ENCODE measurements at places on chromosomes 7 and 10.

DNA sequence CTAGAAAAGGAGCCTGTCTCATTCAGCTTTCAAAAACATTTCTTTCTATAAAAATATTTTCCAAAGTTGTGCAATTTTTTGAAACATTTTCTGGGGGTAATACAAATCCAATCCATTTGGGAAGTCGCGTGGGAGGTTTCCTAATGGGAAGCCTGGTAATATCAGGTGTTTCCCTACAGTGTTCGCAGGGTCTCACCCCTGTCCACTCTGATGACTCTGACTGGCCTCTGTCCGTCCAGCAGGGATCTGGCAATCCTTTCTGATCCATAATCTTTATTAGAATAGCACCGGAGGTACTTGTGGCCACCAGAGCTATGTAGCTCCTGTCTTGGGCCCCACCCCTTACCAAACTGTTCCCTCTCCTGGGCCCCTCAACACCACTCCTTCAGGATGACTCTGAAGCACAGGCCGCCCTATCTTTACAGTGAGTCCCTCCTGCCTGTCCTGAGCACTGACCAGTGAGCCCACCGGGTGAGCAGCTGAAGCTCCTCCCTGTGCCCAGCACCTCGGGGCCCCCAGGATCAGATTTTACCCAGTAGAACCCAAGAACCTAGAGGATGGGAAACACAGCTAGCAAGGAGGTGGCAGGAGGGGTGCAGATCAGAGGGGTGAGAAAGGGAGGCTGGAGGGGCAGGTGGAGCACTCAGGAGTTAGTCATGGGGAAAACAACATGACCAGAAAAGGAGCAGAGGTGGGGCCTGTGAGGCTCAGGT is 84.8 kb downstream of the PTPRE start:
- DNase-seq = no peak

- DNase-seq = peak; percentile 15
Observed at GRCh38 chr10:23343591-23344240, 881 bp downstream of the C10orf67 start.

GRCh38 chr10:3803295-3803926 is 18.4 kb upstream of the KLF6 start:
- DNase-seq = no peak

DNA sequence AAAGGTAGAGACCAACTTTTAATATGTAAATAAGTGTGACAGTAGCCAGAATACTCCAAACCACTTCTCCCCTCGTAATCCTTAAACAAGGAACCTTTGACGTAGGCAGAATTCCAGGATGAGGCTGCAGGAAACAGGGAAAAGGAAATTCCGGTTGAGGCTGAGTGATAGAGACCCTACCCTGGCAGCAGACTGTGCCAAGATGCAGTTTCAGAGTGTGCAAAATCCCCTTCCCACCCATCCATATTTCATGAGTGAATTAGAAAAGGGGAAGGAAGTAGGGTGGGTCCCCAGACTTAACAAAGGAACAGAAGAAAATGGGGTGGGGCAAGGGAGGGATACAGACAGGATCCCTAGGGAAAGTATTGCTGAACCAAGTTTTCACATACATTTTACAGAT is 143.0 kb downstream of the RAPGEF5 start:
- DNase-seq = no peak

GRCh38 chr10:111836571-111836970 is 347.0 kb downstream of the GPAM start:
- DNase-seq = no peak

GRCh38 chr7:130850956-130851355 is 116.9 kb upstream of the KLF14 start:
- no peak for DNase-seq

Measured in G401 (cell line).